Stimulated activated CD8-positive, alpha-beta memory T cell treated with anti-CD3 and anti-CD28 coated beads, Interleukin-12 subunit alpha, Interleukin-12 subunit beta, amount 100 ng/mL, for 1 hour (primary cell): ENCODE measurements at places on chromosomes 7 and 10.

- no peak for DNase-seq
Observed at GRCh38 chr10:29353887-29354561, 65.2 kb downstream of the LYZL1 start.

DNA sequence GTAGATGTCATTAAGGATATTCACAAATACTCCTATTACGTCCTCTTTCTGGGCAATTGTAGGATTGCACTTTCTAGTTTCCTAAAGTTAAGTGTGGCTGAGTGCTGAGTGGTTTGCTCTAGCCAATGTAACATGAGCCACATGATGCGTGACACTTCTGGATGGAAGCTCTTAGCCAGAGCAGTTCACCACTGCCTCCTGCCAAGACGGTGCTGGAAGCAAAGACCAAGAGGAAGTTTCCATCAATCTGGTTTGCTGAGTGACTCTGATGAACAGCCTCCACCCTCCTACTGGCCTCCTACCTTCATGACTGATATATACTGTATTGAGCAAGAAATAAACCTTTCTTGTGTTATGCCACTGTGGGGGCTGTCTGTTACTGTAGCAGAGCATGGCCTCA lies 318.1 kb downstream of the KCNMA1 start:
- DNase-seq: no peak

DNA sequence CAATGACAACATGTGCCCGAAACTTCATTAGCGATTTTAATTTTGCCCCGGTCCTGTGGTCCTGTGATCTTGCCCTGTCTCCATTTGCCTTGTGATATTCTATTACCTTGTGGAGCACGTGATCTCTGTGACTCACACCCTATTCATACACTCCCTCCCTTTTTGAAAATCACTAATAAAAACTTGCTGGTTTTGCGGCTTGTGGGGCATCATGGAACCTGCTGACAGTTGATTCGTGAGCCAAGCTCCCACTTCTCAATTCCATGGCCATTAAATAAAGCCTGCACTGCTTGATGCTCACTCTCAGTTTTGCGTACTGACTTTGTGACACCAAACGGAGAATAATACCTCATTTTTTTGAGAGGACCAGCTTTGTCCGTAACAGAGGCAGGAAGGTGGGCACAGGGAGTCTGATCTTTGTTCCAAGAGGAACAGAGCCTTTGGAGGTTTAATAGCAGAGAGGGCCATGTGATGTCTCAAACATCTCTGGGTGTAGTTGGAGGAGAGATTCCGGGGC lies 3.8 kb upstream of the ADAMTS14 start:
- no peak for DNase-seq

GRCh38 chr10:103192089-103192450 lies 1.0 kb downstream of the NT5C2 start:
- DNase-seq: no peak

DNA sequence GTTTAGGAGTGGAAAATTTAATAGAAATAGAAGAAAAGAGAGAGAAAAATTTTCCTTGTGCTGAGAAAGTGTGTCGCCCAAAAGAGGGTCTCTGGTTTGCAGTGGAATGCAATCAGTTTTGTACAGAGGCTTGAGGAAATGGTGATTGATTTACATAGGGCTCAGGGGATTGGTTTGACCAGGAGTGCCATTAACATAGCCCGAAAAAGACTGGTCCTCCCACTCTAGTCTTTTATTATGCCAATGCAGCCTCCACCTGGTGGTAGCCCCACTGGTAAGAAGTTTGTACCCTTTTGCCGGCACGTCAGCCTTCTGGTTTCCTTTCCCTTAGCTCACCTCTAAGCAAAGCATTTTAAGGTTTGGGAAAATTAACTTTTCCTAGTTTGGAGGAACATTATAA lies 885.3 kb downstream of the XPNPEP1 start:
- DNase-seq: no peak
